ENCODE measurements at places on chromosomes 5 and 9.

- no peak for DNase-seq
These were observed at the start of gene SPACA9 for GRCh38 chr9:132878695-132879456. Gene SPACA9 (plus strand): TSS chr9:132878898. CDS start chr9:132883948, 5,050 bp downstream.

DNA sequence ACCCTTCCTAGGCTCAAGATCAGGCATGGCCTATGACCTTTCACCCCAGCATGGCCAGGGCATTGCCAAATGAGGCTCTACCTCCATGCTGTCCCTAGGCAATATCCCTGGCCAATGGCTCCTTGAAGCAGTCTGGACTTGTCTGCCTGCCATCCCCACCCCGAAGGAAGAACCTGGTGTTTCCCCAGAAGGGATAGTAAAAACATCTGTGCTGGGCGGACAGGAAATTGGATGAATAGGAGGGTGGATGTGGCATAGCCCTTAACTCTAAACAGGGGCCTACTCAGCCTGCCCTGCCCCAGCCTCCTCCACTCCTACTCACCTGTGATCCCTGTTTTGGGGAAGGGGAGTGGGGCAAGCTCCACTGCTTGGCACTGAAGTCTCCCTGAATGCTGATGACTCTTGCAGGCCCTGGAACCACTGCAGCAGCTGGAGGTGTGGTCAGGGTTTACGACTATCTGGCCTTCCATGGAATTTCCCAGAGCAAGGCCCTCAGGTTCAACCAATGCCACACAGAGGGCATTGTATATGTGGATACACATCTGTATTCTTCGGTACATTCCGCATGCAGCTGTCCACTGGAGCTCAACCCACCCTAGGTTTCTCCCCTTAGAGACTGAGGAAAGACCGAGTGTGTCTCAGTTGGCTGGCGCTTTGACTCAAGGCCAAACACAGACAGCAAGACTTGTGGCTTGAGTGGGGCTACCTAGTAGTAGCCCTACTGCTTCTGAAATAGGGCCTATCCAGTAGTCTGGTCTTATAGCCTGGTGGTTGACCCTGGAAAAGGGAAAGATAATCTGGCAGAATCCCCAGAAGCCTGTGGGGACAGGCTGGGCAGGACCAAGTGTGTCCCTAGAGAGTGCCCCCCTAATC lies 6.4 kb upstream of the P4HA2 start:
- no peak for DNase-seq

DNA sequence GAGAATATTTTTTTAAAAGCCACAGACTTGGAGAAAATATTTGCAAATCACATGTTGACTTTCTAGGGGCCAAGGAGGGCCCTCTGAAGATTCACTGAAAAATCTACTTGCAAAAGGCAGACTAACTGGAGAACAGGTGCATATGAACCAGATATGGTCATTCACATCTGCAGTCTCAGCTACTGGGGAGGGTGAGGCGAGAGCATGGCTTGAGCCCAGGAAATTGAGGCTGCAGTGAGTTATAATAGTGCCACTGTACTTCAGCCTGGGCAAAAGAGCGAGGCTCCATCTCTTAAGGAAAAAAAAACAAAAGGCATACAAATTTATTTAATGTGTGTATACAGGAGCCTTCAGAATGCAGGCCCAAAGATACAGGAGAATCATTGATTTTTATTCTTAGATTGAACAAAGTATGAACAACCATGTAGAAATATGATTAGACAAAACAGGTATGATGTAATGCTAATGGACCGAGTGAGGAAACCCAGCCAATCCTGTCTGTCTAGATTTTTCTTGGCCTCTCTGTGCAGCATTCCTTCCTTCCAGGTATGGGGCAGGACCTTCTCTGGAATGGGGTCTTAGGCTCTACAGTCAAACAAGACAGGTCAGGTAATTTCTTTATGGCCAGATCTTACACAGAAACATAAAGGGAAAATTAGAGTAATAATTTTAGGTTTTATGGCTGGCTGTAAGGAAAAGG lies 15.3 kb upstream of the SLC27A6 start:
- DNase-seq = no peak

GRCh38 chr5:144448457-144448856 lies 277.8 kb downstream of the KCTD16 start:
- no peak for DNase-seq

- DNase-seq = no peak
These were observed 121.9 kb upstream of the GHR start for GRCh38 chr5:42301349-42301748.
